Left kidney (tissue), 8 donors: ENCODE measurements at places on chromosomes 16 and 17. TPM values are rescaled to one million over a fixed set of nuclear protein-coding genes. Genes with fewer than 3 reads are reported as not detected.

Gene ARL16
- polyA plus RNA-seq: 50.2 TPM

- no peak for DNase-seq
Observed at GRCh38 chr16:89170346-89171215, 967 bp upstream of the CDH15 start.

GRCh38 chr16:57759541-57760356 is 24.2 kb downstream of the KATNB1 start:
- no peak for DNase-seq

- DNase-seq: no peak
Observed at GRCh38 chr17:76421044-76421407, 31.9 kb downstream of the UBE2O start.

DNA sequence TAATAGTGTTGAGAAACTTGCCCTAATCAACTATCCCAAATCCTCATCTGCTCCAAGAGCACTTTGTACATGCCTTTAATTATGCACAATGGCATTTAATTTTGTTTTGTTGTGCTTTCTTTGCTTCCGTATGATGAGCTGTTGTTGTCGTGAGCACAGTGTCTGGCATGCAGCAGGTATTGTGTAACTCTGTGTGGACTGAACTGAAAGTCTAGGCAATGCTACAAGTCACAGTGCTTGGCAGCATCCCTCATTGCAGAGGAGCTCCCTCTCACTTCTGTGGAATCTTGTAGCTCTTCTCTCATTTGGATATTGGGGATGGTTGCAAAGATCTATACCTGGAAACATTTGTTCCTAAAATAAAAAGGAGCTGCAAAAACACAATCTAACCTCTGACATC is 502.2 kb upstream of the CA10 start:
- no peak for DNase-seq

Gene KRT33A
- polyA plus RNA-seq: not detected

Gene FBXW10
- 1.0 TPM for polyA plus RNA-seq

- DNase-seq: no peak
Observed at GRCh38 chr16:78137782-78138616, 38.5 kb downstream of the WWOX start.

DNA sequence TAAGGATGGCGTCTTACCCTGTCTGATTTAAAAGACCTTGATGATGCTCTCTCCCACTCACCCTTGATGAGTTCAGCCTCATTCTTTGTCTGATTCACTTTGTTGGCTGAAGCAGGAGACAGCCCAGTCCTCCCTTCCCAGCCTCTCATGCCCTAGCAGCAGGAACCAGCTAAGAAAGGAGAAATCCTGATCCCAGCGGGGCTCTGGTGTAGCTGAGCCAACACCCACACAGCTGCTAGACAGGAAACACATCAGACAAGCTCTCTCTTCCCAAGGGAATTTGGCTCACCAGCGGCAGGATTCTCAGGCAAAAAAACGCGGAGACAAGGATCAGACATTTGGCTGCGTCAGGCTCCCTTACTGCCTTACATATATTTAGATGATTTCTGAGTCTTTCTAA is 211.5 kb downstream of the CDH11 start:
- DNase-seq: no peak

DNA sequence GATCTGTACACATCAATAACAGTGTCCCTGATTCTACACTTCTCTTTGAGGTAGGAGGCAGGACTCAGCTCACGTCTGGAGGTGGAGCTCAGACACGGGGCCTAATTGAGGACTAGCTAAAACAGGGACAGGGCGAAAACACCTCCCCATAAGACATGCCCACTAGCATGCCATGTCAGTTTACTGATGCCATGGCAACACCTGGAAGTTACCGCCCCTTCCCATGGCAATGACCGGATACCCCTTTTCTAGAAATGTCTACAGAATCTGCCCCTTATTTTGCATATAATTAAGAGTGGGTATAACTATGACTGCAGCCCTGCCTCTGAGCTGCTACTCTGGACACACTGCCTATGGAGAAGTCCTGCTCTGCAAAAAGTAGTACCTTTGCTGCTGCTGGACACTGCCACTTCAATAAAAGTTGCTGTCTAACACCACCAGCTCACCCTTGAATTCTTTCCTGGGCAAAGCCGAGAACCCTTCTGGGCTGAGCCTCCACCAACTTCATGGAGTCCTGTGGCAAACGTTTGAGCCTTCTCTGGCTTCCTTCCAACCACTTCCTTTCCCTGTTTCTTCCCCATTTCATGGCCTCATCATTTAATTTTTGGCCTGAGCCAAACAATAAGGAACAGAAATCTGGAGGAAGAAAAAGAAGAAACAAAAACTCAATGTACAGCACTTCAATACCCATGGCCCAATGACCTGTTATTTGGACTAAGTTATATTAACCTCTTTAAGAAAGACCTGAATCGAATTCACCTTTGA is 21.0 kb downstream of the PHB1 start:
- no peak for DNase-seq

DNA sequence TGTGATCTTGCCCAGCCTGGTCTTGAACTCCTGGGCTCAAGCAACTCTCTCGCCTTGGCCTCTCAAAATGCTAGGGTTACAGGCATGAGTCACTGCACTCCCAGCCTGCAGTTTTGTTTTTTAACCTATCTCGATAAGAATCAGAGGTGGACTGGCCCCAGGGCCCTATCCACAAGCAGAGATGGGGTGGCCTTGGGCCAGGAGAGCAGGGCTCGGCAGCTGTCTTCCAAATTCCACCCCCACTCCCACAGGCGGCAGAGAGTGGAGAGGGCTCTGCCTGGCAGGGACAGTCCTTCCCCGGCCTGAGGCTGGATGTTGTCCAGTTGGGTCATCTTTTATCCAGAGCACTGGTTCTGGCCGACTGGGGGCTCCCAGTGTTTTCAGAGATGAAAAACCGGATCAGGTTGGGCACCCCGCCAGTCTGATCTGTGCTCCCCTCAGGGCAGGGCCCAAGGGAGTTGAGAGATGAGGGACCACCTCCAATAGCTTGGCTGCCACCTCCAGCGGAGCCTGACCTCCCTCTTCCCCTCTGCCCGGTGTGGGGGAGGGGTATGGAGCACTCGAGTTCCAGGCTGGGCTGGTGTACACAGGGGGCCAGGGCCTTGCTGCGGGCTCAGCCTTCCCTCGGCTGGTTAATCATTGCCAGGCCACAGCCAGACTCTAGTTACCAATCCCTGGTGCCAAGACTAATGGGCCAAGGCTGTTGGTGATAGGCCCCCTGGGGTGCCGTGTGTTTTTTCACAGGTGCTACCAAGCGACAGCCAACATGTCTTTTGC is 30.3 kb upstream of the MYO15B start:
- peak; percentile 86 for DNase-seq

Gene RND2
- 3.5 TPM for polyA plus RNA-seq

GRCh38 chr16:89586853-89587252 is 11.3 kb downstream of the CPNE7 start:
- DNase-seq: no peak

Gene ZNF207
- 302 TPM for polyA plus RNA-seq

- no peak for DNase-seq
Observed at GRCh38 chr17:45675892-45676291, 108.2 kb upstream of the CRHR1 start.

Gene ABCC12
- polyA plus RNA-seq: 0.13 TPM

Gene MT1M
- 0.30 TPM for polyA plus RNA-seq

Gene RPH3AL
- 17.3 TPM for polyA plus RNA-seq

DNA sequence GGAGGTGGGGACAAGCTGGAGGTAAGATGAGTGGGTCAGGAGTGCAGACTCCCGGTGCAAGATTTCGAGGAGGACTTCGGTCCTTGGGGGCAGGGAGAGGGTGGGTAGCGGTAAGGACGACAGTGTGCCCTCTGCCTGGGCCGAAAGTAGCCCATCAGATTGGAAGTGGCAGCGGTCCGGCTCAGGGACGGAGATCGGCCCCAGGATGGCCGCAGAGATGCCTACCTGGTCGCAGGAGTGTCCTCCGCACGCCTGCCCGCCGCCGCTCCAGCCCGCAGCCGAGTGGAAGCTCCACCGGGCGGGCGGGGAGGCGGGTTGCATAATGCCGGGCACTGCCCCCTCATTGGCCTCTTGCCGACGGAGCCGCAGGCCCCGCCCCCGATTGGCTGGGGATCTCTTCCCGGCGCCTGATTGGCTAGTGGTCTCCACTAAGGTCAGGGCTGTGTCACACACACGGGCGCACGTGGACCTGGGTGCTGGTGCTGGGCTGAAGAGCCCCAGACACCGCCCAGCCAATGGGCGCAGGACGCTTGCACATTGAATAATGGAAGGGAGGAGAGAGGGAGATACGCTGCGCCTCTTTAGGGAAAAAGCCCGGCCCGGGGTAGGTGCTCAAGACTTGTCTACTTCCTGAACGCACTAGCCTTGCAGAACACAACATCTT is at the start of gene PER1:
PER1 (minus strand) TSS at position 293 of the 664 bp plus-strand sequence. CDS start 1,698 bp downstream, outside the sequence.
- DNase-seq: peak; percentile 92

DNA sequence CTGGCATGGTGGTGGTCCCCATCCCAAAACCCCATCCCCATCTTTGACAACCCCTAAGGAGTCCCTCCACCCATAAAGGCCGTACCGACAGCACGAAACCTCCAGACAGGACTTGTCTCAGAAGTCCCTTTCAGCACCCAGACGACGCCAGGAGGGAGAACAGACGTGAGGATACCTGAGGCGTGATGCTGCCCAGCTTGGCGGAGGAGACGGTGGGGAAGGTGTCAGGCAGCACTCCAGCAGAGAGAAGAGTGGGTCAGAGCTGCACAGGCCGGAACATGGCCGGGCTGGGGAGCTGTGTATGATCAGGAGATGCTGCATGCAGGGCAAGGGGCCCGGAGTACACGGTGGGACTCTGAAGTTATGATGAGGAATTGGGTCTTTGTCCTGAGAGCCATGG is 244.2 kb downstream of the GSG1L start:
- no peak for DNase-seq

DNA sequence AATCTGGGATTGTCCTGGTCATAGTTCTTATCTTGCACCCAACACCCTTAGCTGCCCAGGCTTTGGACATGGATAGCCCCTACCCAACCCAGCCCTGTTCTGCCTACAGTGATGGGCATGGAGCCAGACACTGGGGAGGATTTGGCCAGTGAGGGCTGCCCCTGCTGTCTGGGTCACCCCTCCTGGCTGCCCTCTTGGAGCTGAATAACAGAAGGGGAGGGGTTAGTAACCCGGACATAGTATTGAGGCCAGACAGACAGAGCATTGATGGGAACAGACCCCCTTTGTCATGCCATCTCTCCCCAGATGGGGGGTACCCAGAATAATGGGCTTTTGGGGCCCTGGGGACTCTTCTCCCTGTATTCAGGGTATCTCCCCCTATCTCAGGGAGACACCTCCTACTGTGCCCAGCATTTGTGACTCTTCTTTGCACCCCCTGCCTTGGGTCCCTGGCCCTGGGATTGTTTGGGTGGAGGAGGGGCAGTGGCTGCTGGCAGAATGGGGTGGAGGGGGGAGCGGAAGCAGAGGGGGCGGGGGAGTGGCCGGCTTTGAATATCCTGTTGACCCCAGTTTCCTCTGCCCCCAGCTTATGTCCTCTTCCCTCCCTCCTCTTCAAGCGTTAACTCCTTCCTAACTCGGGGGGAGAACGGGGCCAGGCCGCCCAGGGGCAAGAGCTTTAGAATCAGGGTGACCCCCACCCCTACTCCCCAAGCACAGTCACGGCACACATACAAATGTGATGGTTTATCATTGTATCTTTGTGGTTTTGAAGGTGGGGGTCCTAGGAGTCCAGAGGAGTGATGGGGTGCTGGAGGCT is 17.0 kb downstream of the GJD3 start:
- no peak for DNase-seq

Gene LRRC3C
- polyA plus RNA-seq: not detected

Gene DHRS7C
- not detected for polyA plus RNA-seq

GRCh38 chr17:58597371-58597770 is 82.9 kb upstream of the MTMR4 start:
- DNase-seq: no peak

Gene GINS2
- polyA plus RNA-seq: 21.2 TPM

DNA sequence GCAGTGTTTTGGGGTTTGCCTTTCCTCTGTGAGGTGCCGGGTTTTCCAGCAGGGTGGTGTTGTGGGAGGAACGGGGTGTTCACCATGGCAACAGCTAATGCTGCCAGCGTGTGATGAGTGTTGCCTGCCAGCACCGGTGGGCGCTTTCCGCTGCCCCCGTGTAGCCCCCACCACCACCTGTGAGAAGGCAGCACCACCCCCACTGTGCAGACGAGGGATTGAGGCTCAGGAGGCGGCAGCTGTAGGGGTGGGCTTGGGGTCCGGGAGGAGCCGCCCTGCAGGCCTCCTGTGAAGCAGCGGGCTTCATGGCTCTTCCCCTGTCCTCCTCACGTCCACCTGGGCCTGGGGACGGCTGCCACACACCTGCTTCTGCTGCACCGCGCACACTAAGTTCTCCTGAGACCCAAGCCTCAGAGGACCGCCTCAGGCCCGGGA is 5.2 kb downstream of the RAB40C start:
- DNase-seq: no peak

Gene TBC1D26
- polyA plus RNA-seq: 0.67 TPM

GRCh38 chr17:57440522-57441269 is 184.4 kb downstream of the MSI2 start:
- DNase-seq: peak; percentile 68

DNA sequence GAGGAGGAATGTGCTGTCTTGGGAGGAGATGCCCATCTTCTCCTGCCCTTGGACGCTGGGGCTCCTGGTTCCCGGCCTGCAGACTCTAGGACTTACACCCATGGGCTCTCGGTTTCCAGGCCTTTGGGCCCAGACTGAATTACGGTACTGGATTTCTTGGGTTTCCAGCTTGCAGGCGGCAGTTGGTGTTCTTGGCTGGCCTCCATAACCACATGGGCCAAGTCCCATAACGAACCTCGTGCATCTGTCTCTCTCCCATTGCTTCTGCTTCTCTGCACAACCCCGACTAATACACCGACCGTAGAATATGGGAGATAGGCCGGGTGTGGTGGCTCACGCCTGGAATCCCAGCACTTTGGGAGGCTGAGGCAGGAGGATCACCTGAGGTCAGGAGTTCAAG is 162.6 kb downstream of the SDK2 start:
- DNase-seq: no peak

Gene CCL3
- 3.9 TPM for polyA plus RNA-seq

Gene PPM1E
- polyA plus RNA-seq: 5.2 TPM

DNA sequence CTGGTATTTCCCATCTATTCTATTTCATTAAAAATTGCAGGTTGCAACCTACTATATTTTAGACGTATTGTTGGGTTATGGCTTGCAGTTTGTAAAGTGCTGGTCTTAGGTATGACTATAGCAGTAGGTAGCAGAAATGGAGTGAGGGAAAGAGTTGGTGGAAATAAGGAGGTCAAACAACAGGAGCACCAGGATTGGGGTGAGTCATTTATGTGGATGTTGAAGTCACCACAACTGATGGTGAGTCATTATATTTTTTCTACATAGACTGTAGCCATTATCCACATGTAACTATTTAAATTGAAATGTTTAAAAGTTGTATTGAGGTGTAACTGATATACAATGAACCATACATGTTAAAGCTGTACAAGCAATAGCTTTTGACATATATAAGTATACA is 25.0 kb upstream of the HS3ST3A1 start:
- no peak for DNase-seq

- DNase-seq: no peak
Observed at GRCh38 chr16:66150698-66151482, 215.6 kb upstream of the CDH5 start.

DNA sequence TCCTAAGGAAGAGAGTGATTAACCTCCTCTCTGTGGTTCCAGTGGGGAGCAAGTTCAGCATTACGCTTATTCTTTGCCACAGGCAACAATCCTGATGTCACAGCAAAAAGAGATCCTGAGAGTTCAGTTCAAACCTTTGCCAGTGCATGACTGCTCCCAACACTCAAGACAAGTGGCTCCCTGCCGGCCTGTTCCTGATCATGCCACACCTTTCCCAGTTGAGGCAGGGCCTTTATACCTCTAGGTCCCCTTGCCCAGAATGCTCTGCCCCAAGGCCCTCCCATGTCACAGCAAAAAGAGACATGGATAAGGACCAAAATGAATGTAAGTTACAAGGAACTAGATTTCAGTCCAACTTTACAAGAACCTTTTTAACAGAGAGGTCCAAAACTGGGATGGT is 31.0 kb upstream of the ARHGAP23 start:
- no peak for DNase-seq
